A549 treated with Mapracorat at 1 μM for 4 hours (cell line): ENCODE measurements at places on chromosomes 5 and 9. TPM values are rescaled to one million over a fixed set of nuclear protein-coding genes. Genes with fewer than 3 reads are reported as not detected.

Gene PDZD2
- 0.10 to 0.76 TPM (median 0.29 TPM) in 5 replicates for total RNA-seq

Gene SCGB3A2
- not detected in 5 replicates for total RNA-seq

Gene C7
- not detected in 5 replicates for total RNA-seq

Gene CSF1R
- total RNA-seq: 0.10 to 0.20 TPM (median 0.18 TPM) in 5 replicates

Gene GFI1B
- 0.09 to 0.17 TPM (median 0.16 TPM) in 3 of 5 replicates, not detected in the others for total RNA-seq

Gene IRGM
- 0.15 to 0.36 TPM (median 0.25 TPM) in 4 of 5 replicates, not detected in the other for total RNA-seq

Gene IFNA21
- not detected in 5 replicates for total RNA-seq

Gene FBP1
- 0.13 TPM in 1 of 5 replicates, not detected in the others for total RNA-seq

Gene WDR38
- 0.11 to 0.15 TPM (median 0.13 TPM) in 4 of 5 replicates, not detected in the other for total RNA-seq

Gene SCAI
- 1.3 to 2.2 TPM (median 1.8 TPM) in 5 replicates for total RNA-seq

Gene COL23A1
- total RNA-seq: not detected in 5 replicates

Gene OGN
- not detected in 5 replicates for total RNA-seq

Gene CDH9
- total RNA-seq: not detected in 5 replicates

Gene BNC2
- total RNA-seq: 4.1 to 6.7 TPM (median 5.2 TPM) in 5 replicates

Gene SPINK7
- total RNA-seq: not detected in 5 replicates

Gene OSMR
- 50.3 to 72.5 TPM (median 65.5 TPM) in 5 replicates for total RNA-seq

Gene CEL
- total RNA-seq: 0.47 to 0.68 TPM (median 0.55 TPM) in 5 replicates

Gene TMEM252
- not detected in 5 replicates for total RNA-seq

Gene BTNL3
- not detected in 5 replicates for total RNA-seq

Gene PCDHGA10
- 0.02 to 0.03 TPM in 2 of 5 replicates, not detected in the others for total RNA-seq
